ENCODE measurements at places on chromosomes 12 and 14. TPM values are rescaled to one million over a fixed set of nuclear protein-coding genes. Genes with fewer than 3 reads are reported as not detected.

TAS2R8 gene
- total RNA-seq: not detected

NDUFA12 gene
- total RNA-seq: 144 TPM

VTI1B gene
- 79.2 TPM for total RNA-seq

CFAP73 gene
- total RNA-seq: not detected

RNF212B gene
- total RNA-seq: not detected

TEX22 gene
- 3.8 TPM for total RNA-seq

TESPA1 gene
- total RNA-seq: 221 TPM

MSI1 gene
- total RNA-seq: not detected

PACS2 gene
- 34.6 TPM for total RNA-seq

ERG28 gene
- total RNA-seq: 15.6 TPM

WASHC3 gene
- 59.1 TPM for total RNA-seq

GLIPR1L1 gene
- total RNA-seq: not detected

MAP3K9 gene
- 5.7 TPM for total RNA-seq

SPPL3 gene
- total RNA-seq: 33.8 TPM

C12orf42 gene
- total RNA-seq: 0.32 TPM

IFI27 gene
- total RNA-seq: 13.6 TPM

CLEC9A gene
- total RNA-seq: not detected

PLA2G1B gene
- not detected for total RNA-seq

CISTR gene
- not detected for total RNA-seq

APOF gene
- total RNA-seq: not detected

CNIH1 gene
- 79.1 TPM for total RNA-seq

PLXNC1 gene
- 25.3 TPM for total RNA-seq

GLS2 gene
- total RNA-seq: 0.89 TPM

NOS1 gene
- total RNA-seq: not detected

KRT78 gene
- not detected for total RNA-seq

EIF2S3B gene
- total RNA-seq: 1.0 TPM

DDX11 gene
- 173 TPM for total RNA-seq

LRRC9 gene
- not detected for total RNA-seq

PPFIA2 gene
- total RNA-seq: not detected

FANCM gene
- 17.1 TPM for total RNA-seq

IL31 gene
- not detected for total RNA-seq

MUCL1 gene
- not detected for total RNA-seq

GARIN6 gene
- total RNA-seq: not detected

PCED1B gene
- total RNA-seq: 42.3 TPM

GPD1 gene
- 0.41 TPM for total RNA-seq

LUM gene
- total RNA-seq: not detected
